ENCODE measurements at places on chromosomes 3 and 15.

GRCh38 chr3:94440767-94441493, 378.1 kb downstream of the NSUN3 start:
- DNase-seq, result no peak

- DNase-seq, result no peak
Measured at GRCh38 chr15:64702816-64703631, 72.4 kb downstream of the RBPMS2 start.

DNA sequence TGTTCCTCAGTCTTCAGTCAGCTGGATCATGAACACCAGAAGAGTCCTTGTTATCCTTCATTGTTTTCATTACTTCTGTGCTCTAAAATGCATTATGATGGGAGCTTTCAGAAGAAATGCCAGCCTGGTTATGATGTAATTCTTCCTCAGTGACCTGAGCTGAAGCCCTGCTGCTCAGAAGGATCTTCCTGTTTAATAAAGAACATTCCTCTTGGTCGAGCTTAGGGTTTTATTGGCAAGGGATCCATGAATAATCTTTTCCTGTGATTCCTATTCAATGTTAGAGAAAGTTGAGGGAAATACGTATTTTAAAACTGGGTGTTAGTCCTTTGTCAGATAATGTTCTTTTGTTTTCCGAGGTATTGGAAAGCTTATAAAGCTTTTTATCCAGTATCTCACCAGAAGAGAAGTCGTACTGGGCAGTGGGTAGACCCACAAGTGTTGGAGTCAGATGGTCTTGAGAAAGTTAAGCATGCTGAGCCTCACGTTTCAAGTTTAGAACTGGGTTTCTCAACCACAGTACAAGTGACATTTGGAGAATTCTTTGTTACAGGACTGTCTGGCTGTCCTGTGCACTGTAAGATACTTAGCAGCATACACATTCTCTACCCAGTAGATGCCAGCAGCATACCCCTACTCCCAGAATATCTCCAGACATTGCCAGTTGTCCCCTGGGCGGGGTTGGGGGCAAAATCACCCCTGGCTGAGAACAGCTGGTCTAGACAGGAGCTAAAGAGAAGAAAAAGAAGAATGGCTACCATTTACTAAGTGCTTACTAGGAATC, 212.3 kb upstream of the BHLHE40 start:
- DNase-seq, result no peak

GRCh38 chr15:99507016-99507503, 58.7 kb upstream of the MEF2A start:
- no peak for DNase-seq

- no peak for DNase-seq
Measured at GRCh38 chr3:63927422-63928280, 15.5 kb upstream of the SCAANT1 start.

- no peak for DNase-seq
Measured at GRCh38 chr3:158540066-158540465, 30.9 kb upstream of the MLF1 start.

DNA sequence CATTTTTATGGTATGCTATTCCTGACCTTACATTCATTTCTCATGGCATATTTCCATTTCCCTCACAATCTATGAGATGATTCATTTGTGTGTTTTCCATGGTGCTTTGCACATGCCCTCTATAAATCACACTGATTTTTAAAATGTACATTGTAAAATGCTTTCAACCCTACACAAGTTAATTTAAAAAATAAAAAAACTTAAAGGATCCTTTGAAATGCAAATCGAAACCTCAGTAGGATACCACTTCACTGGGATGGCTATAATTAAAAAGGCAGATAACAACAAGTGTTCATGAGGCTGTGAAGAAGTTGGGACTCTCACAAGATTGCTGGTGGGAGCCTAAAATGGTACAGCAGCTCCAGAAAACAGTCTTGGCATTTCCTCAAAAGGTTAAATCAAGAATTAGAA, 83.5 kb downstream of the FMN1 start:
- no peak for DNase-seq

GRCh38 chr3:39407773-39408492, 1.4 kb downstream of the RPSA start:
- no peak for DNase-seq

DNA sequence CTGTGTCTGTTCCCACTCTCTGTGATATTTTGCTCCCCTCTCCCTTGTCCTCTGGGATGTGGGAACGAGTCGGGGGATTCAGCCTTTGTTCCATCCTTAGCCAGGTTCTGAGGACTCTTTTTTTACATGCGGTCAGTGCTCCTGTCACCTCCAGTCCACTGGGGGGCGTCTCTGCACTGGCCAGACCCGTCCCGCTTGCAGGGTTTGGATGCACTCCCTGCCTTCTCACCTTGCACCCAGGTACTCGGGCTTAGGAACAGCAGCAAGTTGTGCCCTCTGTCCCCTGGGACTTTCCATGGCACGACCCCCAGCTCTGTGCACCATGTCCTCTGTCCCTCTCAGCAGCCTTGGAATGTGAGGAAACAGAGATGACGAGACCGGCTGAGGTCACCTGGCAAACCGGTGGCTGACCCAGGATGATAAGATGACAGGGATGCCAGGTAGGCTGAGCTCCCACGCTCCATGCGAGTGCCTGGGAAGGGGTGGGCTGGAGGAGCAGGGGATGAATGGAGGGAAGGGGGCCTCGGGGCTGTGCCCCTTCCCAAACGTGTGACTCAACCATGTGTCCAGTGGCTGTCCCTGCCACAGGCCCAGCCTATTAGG, 27.3 kb upstream of the FGD5 start:
- DNase-seq, result no peak

DNA sequence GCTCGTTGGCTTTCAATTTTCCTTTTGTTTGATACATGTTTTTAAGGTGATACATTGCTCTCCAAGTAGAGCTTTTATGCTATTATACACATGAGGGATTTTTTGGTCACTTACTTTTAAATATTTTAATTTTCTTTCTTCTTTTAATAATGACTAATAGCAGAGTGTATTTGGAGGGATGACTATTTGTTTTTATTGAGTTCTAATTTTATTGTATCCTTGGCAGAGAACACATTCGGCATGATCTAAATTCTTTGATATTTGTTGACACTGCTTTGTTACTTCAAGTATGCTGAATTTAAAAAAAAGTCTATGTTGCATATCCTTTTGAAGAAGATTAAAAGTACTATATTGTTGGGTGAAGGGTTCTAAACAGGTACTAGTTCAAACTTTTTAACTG, 149.9 kb upstream of the PDZRN3 start:
- no peak for DNase-seq

GRCh38 chr3:66427352-66427751, 73.5 kb downstream of the LRIG1 start:
- no peak for DNase-seq

DNA sequence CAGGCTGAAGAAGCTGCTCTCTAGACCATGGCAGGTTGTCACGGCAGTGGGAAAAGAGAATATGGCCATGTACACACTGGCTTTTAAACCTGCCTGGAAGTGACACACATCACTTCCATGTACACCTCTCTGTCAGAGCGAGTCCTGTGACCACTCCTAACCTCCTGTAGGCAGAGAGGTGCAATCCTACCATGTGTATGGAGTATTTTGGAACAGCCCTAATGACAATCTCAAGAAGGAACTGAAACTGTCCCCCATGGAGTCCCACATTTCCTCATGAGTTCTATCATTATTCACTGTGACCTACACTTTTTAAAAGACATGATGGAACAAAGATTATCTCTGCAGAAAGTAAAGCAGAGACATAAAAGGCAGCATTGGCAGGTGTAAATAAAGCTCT, 153.4 kb upstream of the PFN2 start:
- no peak for DNase-seq

- no peak for DNase-seq
Measured at GRCh38 chr15:67880651-67881182, 40.9 kb upstream of the RNU6-1 start.

- no peak for DNase-seq
Measured at GRCh38 chr15:75205064-75205395, 3.3 kb downstream of the C15orf39 start.

- no peak for DNase-seq
Measured at GRCh38 chr3:133401374-133402135, 1.7 kb downstream of the BFSP2 start.

DNA sequence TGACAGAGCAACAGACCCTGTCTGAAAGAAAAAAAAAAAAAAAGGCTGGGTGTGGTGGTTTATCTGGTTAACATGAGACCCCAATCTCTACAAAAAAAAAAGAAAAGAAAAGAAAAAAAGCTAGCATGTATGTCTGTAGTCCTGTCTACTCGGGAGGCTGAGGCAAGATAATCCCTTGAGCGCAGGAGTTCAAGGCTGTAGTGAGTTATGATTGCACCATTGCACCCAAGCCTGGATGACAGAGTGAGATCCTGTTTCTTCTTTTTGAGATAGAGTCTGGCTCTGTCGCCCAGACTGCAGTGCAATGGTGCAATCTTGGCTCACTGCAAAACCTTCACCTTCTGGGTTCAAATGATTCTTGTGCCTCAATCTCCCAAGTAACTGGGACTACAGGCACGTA, 8.4 kb upstream of the DHX30 start:
- no peak for DNase-seq

DNA sequence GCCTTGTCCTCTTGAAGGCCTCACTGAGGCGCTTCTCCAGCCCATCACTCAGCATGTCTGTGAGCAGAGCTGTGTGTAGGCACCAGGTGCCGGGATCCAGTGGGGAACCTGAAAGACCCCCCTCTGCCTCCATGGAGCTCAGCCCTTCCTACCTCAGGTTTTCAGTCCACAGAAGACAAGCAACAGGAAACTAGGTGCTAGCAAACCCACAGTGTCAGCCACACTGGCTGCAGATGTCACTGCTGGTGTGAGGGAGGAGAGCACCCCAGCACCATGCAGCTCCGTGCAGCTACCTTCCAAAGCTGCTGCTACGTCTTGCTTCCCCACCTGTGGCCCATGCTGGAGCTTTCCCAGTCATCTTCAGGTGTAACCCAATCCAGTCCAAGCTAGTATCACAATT, 17.9 kb downstream of the PSTPIP1 start:
- DNase-seq, result no peak
